ENCODE measurements at places on chromosomes 5 and 9. TPM values are rescaled to one million over a fixed set of nuclear protein-coding genes. Genes with fewer than 3 reads are reported as not detected.

POU5F2 gene
- 2.0 TPM for total RNA-seq

DNA sequence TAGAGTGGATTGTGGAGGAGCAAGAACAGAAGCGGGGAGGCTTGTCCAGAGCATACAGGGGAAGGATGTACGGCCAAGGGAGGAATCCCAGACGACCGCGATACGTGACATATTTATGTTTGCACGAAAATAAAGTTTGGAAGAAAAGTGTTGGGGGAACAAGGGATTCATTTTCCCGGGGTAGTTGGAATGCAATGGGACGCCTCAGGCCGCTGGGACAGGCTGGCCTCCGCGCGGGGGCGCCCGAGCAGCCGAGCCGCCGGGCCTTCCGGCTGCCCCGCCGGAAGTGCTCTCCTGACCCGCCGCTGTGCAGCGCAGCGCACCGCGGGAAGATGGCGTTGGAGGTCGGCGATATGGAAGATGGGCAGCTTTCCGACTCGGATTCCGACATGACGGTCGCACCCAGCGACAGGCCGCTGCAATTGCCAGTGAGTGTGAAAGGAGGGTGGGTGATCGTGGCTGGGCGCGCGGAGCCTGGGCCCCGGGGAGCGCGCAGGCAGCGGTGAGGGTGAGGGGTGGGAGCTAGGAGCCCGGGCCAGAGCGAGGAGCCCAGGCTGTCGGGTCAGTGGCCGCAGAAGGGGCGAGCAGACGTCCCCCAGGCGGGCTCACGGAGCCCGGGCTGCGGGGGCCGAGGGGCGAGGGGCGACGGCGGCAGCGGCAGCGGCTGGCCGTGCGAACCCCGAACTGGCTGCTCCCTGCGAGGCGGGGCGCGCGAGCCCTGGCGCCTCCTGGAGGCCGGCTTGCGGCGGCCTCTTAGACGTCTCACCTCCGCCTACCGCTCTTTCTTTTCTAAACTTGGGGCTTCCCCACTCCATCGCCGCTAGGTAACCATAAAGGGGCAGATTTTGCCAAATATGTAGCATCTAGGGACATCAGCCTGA lies at the start of gene PHAX:
TSS of gene PHAX (plus strand) at position 317 of the 881 bp plus-strand sequence. CDS start at position 333, 16 bp downstream.
- DNase-seq: peak; percentile 68

DNA sequence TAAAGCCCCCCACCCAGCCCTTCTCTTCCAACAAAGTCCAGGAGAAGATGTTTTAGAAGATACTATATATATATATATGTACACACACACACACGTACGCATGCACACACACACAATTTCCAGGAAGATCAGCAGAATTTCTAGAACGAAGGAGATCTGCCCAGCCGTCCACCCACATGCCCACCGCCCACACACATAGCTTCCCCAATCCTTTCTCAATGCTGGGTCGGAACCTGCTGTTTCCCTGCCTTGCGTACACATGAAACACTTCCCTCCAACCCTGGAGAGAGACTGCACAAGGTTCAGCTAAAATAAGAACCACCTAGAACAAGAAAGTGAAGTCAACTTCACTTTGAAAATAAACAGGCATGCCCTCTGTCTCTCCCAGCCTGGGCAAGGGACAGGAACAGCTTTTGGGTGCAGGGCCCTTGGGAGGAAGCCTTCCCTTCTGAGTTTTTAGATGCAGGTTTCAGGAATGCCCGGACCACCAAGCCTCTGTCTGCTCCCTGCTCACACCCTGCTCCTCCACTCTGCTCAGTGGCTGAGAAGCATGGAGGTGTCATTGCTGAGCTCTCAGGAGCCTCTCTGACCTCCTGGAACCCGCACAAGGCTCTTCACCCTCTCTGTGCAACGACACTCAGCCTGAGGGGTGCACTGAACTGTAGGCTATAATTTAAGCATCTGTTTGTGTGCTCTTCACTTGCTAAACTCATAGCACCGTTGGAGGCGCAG lies 149.4 kb downstream of the C5orf15 start:
- DNase-seq: no peak

DNA sequence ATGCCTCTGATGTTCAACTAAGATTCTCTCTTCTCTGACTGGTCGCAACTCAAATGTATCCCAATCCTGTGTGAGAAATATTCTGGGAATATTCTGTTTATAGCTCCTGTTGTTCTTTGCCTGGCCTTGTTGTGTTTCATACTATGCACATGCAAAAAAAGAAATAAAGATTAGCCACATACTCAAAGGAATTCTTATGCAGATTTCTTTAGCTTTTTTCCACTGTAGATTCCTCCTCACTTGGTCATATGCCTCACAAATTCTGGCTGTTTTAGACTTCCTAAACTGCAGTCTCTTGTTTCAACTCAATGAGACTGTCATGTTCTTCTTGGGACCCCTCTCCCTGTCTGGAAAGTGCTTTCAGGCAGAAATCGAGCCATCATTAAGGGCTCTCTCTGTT lies 217.5 kb upstream of the SH3GL2 start:
- DNase-seq: no peak

DNA sequence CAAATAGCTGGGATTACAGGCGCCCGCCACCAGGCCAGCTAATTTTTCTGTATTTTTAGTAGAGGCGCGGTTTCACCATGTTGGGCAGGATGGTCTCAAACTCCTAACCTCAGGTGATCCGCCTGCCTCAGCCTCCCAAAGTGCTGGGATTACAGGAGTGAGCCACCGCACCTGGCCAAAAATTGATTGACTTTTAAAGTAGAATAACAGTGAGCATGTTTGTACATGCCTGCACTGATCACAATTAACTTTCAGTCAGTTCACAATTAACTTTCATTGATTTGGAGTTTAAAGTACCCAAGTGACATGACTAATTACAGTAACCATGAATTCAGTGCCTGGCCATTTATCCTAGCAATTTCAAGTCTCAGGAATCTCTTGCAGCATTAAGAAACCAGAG lies 61.3 kb downstream of the ANKH start:
- no peak for DNase-seq

- DNase-seq: no peak
Observed at GRCh38 chr9:123046406-123047195, 13.1 kb downstream of the GPR21 start.

GRCh38 chr9:37986771-37987258 lies 82.2 kb downstream of the SHB start:
- no peak for DNase-seq

All from T-cell (primary cell).